ENCODE measurements at places on chromosomes 16 and 17.

- DNase-seq, result no peak
These were observed 3.7 kb downstream of the TMEM106A start for GRCh38 chr17:43215341-43215740.

DNA sequence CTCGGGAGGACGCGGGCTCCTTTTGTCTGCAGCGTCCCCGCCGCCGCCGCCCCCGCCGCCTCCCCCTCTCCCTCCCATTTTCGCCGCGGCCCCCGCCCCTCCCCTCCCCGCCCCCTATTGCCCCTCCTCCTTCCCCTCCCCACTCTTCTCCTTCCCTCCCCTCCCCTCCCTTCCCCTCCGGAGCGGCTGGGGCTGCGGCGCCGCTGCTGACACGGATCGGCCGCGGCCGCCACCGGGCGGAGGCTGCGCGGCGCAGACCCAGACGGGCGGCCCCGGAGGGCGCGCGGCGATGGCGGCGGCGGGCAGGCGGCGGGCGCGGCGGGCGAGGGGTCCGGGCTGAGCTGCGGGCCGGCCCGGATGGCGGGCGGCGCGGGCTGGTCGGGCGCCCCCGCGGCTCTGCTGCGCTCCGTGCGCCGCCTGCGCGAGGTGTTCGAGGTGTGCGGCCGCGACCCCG is at the start of gene RAB11FIP4:
Gene RAB11FIP4 (plus strand): TSS at position 180 of the 454 bp plus-strand sequence. CDS start 178 bp downstream, at position 358.
- no peak for DNase-seq

GRCh38 chr17:82536512-82537201 is 17.1 kb downstream of the FOXK2 start:
- no peak for DNase-seq

- DNase-seq, result no peak
These were observed 176.5 kb upstream of the CDH5 start for GRCh38 chr16:66189951-66190350.
